ENCODE measurements at places on chromosomes 5 and 9. TPM values are rescaled to one million over a fixed set of nuclear protein-coding genes. Genes with fewer than 3 reads are reported as not detected.

- peaks cover 82% of the 10 kb centered on the region for H3K36me3 ChIP-seq
- DNase-seq, result no peak
- no peak overlapping the region for H3K4me3 ChIP-seq
- H3K27me3 ChIP-seq, result no peaks in the 10 kb centered on the region
- no peak overlapping the region for H3K27ac ChIP-seq
Measured at GRCh38 chr9:135815830-135816650, 91.3 kb downstream of the CAMSAP1 start.

DNA sequence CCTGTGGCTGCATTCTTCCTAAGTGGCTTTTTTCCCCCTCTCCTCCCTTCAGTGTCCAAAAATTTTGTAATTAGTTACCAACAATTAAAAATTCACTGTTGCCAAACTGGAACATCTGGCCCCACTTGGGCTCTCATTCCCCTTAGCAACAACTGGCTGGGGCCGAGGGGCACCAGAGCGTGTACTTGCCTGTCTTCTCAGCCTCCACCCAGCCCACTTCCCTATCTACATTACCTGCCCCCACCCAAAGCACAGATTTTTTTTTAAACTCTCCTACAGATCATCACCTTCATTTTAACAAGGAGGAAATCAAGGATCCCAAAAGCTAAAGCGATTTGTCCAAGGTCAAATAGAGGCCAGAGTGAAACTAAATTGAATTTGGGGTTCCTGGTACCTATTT, 278.8 kb downstream of the EBF1 start:
- no peaks in the 10 kb centered on the region for H3K27me3 ChIP-seq
- no peak overlapping the region for H3K4me3 ChIP-seq
- H3K27ac ChIP-seq, result no peak overlapping the region
- DNase-seq, result no peak
- no peaks in the 10 kb centered on the region for H3K36me3 ChIP-seq
- no peaks in the 10 kb centered on the region for H3K4me1 ChIP-seq

DNA sequence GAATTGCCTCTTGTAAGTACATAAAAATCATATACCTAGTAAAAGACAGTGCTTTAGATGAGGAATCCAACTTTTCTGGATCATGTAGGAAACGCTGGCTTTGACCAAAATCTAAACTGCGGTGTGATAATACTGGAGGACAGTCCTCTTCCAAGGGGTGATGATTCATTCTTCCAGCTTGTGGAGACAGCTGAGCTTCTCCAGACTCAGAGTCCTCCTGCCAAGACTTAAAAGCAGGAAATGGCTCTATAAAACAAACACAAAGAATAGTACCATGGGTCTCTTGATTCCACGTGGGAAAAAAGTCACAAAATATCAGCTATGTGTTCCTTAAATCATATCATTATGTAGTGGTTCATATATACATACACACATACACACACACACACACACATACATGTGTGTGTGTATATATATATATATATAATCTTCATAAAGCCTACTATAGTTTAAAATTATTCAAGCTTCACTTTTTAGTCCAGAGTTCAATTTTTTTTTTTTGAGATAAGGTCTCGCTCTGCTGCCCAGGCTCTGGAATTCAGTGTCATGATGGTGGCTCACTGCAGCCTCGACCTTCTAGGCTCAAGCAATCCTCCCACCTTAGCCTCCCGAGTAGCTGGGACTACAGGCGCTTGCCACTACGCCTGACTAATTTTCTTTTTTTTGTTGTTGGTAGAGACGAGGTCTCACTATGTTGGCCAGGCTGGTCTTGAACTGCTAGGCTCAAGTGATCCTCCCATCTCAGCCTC, 65.0 kb downstream of the PKD2L2 start:
- H3K27ac ChIP-seq, result peak overlapping the region; percentile 57
- peaks cover 58% of the 10 kb centered on the region for H3K36me3 ChIP-seq
- peak; percentile 87 for DNase-seq
- no peak overlapping the region for H3K4me3 ChIP-seq
- H3K4me1 ChIP-seq, result no peaks in the 10 kb centered on the region

DNA sequence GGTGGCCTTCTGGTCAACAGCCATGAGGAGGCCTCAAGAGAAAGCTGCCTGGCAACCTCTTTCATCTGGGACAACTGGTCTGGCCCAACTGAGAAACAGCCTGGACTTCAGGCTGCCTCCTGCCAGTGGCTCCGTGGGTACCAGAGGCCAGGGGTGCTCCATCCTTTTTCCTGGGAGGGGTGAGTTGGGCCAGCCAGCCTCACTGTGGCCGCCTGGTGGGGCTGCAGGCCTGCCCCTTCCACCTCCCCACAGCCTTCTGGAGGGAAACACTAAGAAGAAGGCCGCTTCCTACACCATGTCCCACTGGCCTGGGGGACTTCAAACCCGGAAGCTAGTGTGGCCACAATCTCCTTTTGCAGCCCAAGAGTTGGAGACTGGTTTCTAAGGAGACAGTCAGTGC, 13.8 kb upstream of the NKD2 start:
- H3K27me3 ChIP-seq, result no peaks in the 10 kb centered on the region
- no peaks in the 10 kb centered on the region for H3K36me3 ChIP-seq
- H3K27ac ChIP-seq, result no peak overlapping the region
- peaks cover 34% of the 10 kb centered on the region for H3K4me1 ChIP-seq
- peak; percentile 6 for DNase-seq

DNA sequence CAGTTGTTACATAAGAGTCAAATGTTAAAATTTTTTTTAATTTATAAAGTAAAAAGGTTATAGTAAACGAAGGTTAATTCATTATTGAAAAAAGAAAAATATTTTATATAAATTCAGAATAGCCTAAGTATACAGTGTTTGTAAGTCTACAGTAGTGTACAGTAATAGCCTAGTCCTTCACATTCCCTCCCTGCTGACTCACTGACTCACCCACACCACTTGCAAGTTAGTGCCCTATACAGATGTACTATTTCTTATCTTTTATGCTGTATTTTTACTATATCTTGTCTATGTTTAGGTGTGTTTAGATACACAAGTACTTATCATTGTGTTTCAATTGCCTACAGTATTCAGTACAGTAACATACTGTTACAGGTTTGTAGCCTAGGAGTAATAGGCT, 57.6 kb downstream of the MAMDC2 start:
- peaks cover 11% of the 10 kb centered on the region for H3K4me1 ChIP-seq
- DNase-seq, result no peak

DNA sequence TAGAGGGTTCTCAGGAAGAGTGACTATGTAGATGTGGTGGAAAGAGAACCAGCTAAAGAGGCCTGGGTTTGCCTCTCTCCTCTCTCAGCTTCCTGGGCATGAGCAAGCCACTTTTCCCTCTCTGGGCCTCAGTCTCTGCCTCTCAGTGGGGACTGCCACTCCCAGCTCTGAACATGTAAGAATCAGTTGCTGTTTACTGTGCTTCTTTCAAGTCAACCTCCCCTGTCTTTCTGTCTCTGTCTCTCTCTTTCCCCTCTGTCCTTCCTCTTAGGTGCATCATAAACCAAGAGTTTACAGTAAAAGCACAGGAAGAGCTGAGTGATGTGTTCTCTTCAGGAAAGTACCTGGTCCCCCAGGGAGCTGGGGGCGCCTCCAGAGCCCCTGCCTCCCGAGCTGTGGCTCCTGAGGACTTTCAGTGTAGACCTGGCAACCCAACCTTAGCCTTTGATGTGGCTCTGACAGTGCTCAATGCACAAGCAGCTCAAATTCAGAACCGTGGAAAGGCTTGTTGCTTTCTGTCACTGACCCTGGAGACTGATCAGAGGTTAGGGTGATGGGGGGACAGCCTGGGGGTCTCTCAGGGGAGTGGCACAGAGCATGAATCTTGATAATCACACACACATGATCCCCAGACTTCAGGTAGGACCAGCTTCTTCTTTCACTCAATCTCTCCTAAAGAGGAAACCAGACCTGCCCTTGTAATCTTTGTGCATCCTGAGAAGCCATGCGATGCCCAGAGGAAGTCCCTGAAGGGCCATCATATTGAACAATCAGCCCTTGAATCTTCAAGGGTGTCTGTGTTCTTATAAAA, 59.4 kb upstream of the TNFSF8 start:
- H3K36me3 ChIP-seq, result no peaks in the 10 kb centered on the region
- DNase-seq, result no peak
- no peaks in the 10 kb centered on the region for H3K4me1 ChIP-seq
- no peak overlapping the region for H3K27ac ChIP-seq
- H3K27me3 ChIP-seq, result no peaks in the 10 kb centered on the region

DNA sequence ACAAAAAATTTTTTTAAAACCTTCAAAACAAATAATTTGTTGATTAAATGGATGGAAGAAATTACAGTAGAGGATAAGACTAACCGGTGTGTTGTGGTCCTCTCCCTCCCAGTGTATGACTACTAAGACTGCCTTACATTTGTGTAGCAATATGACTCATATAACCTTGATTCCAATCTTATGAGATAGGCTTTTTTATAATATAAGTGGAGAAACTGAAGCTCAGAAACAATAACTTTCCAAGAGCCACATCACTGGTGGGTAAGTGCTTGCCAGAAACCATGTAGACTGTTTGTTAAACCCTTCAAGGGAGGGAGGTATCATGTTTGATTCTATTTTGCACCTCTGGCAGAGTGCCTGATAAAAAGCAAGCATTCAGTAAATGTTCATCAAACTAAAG, 47.5 kb downstream of the NLN start:
- H3K36me3 ChIP-seq, result no peaks in the 10 kb centered on the region
- H3K4me1 ChIP-seq, result no peaks in the 10 kb centered on the region
- no peaks in the 10 kb centered on the region for H3K27me3 ChIP-seq
- no peak overlapping the region for H3K4me3 ChIP-seq

- H3K36me3 ChIP-seq, result no peaks in the 10 kb centered on the region
- H3K27ac ChIP-seq, result no peak overlapping the region
- H3K27me3 ChIP-seq, result no peaks in the 10 kb centered on the region
- DNase-seq, result no peak
- H3K4me1 ChIP-seq, result no peaks in the 10 kb centered on the region
Measured at GRCh38 chr9:18622186-18622836, 148.4 kb downstream of the ADAMTSL1 start.

DNA sequence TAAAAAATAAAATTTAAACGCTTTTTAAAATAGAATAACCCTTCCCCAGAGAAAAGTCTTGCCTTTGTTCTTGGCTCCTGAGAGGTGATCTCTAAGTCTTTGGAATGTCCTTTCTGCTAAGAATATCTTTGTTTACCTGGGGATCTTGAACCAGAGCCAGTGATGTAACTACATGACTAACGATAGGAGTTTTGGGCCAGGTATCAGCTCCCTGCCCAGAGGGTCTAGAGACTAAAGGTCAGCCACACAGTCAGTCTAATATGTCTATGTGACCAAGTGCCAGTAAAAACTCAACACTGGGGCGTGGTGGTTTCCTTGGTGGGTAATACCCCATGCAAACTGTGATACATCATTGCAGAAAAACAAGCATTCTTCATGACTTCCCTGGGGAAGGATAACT, 1351.9 kb upstream of the C9orf72 start:
- H3K27ac ChIP-seq, result no peak overlapping the region
- no peaks in the 10 kb centered on the region for H3K27me3 ChIP-seq
- no peak for DNase-seq
- H3K36me3 ChIP-seq, result no peaks in the 10 kb centered on the region
- no peaks in the 10 kb centered on the region for H3K4me1 ChIP-seq

DNA sequence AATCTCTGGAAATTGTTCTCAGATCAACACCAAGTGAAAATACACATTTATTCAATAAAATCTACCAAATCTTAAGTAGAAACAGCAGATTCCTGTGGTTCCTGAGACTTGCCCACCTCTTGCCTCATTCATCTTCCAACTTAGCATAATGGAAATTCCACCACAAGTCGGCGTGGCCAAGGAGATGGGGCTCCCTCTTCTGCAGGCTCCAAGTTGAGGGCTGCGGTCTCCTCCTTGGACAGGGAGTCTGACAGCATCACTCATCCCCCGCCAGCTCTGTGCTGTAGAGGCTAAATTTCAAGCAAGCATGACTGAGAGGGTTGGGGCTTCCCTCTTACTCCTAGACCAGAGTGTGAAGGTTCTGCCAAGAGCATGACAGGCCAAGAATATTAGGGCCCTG, 273.7 kb downstream of the DIRAS2 start:
- no peaks in the 10 kb centered on the region for H3K27me3 ChIP-seq
- H3K36me3 ChIP-seq, result no peaks in the 10 kb centered on the region
- no peak overlapping the region for H3K4me3 ChIP-seq
- no peak overlapping the region for H3K27ac ChIP-seq

- H3K4me3 ChIP-seq, result no peak overlapping the region
- no peak overlapping the region for H3K27ac ChIP-seq
- peaks cover 12% of the 10 kb centered on the region for H3K4me1 ChIP-seq
- no peaks in the 10 kb centered on the region for H3K27me3 ChIP-seq
- no peak for DNase-seq
Measured at GRCh38 chr5:54738973-54739367, 221.4 kb downstream of the SNX18 start.

- H3K27ac ChIP-seq, result no peak overlapping the region
- H3K36me3 ChIP-seq, result no peaks in the 10 kb centered on the region
- no peak for DNase-seq
- H3K4me1 ChIP-seq, result peaks cover 4% of the 10 kb centered on the region
Measured at GRCh38 chr5:6818594-6819511, 105.6 kb downstream of the TENT4A start.

- no peak overlapping the region for H3K4me3 ChIP-seq
- no peaks in the 10 kb centered on the region for H3K27me3 ChIP-seq
Measured at GRCh38 chr9:123508048-123508447, 152.1 kb downstream of the CRB2 start.

DNA sequence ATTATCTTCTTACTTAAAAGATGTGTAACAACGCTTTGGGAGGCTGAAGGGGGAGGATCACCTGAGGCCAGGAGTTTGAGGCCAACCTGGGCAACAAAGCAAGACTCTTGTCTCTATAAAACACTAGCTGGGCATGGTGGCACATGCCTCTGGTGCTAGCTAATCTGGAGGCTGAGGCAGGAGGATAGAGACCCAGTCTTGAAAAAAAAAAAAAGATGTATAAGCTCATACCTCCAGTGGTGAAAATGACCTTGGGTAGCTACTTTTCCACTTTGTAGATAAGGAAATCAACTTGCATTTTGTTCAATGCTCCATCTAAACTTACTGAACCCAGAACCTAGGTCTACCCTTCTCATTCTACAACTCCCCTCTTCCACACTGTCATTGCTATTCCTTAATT, 16.6 kb downstream of the ARRDC3 start:
- H3K27me3 ChIP-seq, result no peaks in the 10 kb centered on the region
- no peak for DNase-seq
- peaks cover 17% of the 10 kb centered on the region for H3K36me3 ChIP-seq
- no peak overlapping the region for H3K4me3 ChIP-seq
- H3K27ac ChIP-seq, result no peak overlapping the region

- no peak overlapping the region for H3K4me3 ChIP-seq
- no peak overlapping the region for H3K27ac ChIP-seq
- no peak for DNase-seq
- H3K27me3 ChIP-seq, result no peaks in the 10 kb centered on the region
- peaks cover 16% of the 10 kb centered on the region for H3K4me1 ChIP-seq
- H3K36me3 ChIP-seq, result no peaks in the 10 kb centered on the region
Measured at GRCh38 chr5:67960939-67961338, 254.6 kb upstream of the PIK3R1 start.

- H3K36me3 ChIP-seq, result no peaks in the 10 kb centered on the region
- no peak for DNase-seq
- H3K27ac ChIP-seq, result peak overlapping the region; percentile 56
- H3K4me1 ChIP-seq, result peaks cover 19% of the 10 kb centered on the region
- no peaks in the 10 kb centered on the region for H3K27me3 ChIP-seq
- H3K4me3 ChIP-seq, result no peak overlapping the region
Measured at GRCh38 chr9:117957267-117957666, 253.1 kb downstream of the TLR4 start.

- H3K36me3 ChIP-seq, result no peaks in the 10 kb centered on the region
- no peaks in the 10 kb centered on the region for H3K4me1 ChIP-seq
- DNase-seq, result no peak
- H3K27me3 ChIP-seq, result peaks cover 19% of the 10 kb centered on the region
- H3K4me3 ChIP-seq, result no peak overlapping the region
- H3K27ac ChIP-seq, result no peak overlapping the region
Measured at GRCh38 chr9:101027236-101027635, 1.3 kb upstream of the PLPPR1 start.

The CARD19 gene
- total RNA-seq, result 58.0 TPM

The IFNA13 gene
- not detected for total RNA-seq

The PITX1 gene
- total RNA-seq, result 42.6 TPM

The CDH9 gene
- total RNA-seq, result not detected

The BRD3 gene
- 19.0 TPM for total RNA-seq

The SLC26A2 gene
- 8.4 TPM for total RNA-seq

The ESM1 gene
- total RNA-seq, result not detected

Measured in stomach (tissue), 19 donors.